ENCODE measurements at places on chromosomes 7 and 10.
A peak's percentile ranks its signal among the peaks of the same experiment; 100 is the strongest.

GRCh38 chr7:133534816-133535215 is 281.9 kb downstream of the EXOC4 start:
- no peak for DNase-seq

DNA sequence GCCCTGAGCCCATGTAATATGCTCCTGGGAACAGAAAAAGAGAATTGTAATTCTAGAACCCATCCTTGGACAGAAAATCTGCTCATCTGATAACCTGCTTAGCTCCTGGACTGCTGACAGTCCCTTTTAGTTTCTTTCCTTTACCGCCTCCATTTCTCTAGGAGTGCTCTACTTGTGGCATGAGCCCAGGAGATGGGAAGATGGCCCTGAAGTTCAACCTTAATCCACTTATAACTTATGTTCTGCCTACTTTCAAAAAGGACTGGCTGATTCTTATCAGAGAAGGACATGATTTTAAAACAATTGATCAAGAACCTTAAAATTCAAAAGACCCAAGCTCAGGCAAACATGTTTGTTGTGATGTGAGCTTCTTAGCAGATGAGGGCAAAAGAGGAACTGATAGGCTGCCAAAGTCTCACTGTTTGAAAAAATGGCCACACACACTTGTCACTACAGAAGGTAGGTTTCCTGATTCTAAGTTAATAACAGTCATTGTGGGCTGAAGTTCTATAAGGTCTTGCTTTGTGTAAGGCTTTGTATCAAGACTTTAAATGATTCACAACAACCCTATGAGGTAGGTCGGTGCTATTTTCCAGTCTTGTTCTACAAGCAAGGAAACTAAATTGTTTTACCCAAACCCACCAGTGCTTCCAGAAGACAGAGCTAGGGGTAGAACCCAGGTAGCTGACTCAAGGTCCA is 94.3 kb upstream of the AFAP1L2 start:
- no peak for DNase-seq

DNA sequence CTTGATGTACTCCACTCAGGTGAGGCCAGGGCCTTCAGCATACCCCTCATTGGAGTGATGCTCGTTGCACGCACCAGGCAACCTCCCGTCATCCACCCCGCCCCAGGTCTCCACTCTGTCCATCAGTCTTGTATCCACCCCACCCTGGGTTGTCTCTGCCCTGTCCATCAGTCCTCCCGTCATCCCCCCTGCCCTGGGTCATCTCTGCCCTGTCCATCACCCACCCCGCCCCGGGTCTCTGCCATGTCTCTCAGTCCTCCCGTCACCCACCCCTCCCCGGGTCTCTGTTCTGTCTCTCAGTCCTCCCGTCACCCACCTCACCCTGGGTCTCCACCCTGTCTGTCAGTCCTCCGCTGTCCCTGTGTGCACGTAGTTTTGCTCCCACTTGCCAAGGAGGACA is 59.9 kb downstream of the WDR37 start:
- no peak for DNase-seq

DNA sequence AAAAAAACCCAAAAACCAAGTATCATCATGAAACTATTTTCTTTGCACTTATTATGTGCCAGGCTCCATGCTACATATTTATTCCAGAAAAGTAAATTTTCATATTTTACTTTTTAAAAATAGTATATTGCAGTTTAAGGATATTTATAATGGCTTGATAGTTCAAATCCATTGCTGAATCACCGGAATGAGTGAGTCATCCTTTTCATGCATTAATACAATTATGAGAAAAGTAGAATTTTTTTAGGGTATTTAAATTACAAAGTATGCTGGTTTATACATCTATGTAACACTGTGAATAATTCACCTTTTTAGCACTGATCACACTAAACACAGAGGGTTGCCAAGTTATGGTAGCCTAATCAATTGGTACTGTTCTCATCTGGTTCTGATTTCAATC is 54.3 kb downstream of the SLC16A9 start:
- DNase-seq = peak; percentile 19

DNA sequence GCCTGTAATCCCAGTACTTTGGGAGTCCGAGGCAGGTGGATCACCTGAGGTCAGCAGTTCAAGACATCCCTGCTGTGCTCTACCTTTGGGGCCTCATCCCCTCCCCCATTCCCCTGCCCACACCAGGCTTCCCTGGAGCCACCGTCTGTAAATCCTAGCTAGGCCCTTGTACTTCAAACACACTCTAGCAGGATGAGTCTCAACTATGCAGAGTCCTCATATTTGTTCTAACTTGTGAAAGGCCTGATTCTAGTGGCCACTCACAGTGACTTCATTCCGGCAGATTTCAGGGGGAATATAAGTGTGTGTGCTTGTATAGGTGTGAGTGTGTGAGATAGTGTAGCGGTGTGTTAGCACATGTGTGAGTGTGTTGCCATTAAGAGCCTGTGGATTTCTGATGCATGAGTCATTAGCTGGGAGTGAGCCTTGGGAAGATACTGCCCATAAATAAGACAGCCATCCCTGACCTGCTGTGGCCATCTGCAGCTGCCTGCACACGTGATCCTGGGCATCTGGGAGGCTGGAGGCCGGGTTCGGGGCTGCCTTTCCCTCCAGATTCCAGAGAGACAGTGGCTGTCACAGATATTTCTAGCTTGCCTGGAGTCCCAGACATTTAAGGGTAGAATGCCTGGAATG is 1.7 kb upstream of the NEURL1 start:
- peak; percentile 92 for DNase-seq

- peak; percentile 57 for DNase-seq
Measured at GRCh38 chr7:85627791-85628586, 441.1 kb upstream of the SEMA3D start.

- no peak for DNase-seq
Measured at GRCh38 chr10:7306147-7306546, 104.7 kb downstream of the SFMBT2 start.

DNA sequence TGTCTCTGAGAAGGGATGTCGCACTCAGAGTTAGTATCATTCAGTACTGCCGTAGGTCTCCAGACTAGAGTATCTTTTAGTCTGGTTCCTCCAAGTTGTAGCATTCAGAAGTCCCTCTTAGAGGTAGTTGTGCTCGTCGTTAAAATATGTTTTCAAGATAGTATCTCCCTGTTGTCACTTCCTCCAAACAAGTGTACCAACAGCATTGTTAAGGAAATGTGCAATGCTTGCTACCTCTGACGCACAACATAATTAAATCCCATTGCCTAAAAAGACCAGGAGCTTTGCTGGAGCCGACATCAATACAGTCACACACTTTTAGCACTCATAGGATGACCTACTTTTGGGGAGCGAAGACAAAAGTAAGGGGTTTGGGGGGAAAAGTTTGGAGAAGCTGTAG is 80.0 kb upstream of the STK17A start:
- no peak for DNase-seq

DNA sequence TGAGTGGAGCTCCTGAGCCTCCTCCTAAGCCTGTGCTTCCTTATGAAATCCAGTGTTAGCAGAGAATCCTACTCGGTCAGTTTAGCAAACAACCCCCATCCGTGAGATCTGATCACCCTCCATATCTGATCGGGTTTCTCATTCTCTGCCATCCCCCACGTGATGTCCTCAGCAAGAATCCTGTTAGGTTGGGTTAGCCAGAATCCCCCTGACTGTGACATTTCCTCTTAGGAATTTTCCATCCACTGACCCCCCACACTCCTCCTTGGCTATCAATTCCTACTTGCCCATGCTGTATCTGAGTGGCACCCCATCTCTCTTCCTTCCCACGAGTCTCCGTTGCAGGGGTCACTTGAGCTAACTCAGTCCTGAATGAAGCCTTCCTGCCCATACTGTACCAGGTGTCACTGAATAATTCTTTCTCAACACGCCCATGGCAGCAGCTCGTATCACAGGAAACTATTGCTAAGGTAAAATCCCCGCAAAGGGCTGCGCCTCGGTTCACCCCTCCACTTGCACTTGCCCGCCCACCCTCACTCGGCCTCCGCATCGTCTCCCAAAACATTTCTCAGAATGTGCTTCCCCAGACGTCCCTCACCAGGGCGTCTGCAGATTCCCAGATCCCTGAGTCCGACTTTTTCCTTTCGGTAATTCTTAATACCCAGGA is 44.1 kb downstream of the MYOF start:
- peak; percentile 89 for DNase-seq

DNA sequence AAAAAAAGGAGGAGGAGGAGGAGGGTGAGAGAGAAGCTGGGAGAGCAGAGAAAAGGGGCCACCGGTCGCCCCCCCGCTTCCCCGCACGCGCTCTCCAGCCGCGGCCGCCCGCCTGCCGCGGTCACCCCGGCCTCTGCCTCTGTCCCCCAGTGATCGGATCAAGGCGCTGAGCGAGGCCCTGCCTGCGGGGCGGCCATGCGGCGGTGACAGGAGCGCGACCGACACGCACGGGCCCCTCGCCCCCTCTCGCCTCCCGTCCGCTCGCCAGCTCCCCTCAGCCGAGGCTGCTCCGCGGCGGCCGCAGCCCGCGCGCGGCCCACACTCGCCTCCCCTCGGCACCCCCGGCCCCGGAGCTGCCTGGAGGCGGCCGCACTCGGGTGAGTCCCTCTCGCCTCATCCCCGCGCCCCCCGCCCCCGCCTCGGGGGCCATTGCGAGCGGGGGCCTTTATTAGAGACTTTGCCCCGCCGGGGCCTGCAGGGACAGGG is at the start of gene GTF2I:
TSS of gene GTF2I (plus strand) at position 27 of the 486 bp plus-strand sequence. CDS start 31,411 bp downstream, outside the sequence.
- no peak for DNase-seq

DNA sequence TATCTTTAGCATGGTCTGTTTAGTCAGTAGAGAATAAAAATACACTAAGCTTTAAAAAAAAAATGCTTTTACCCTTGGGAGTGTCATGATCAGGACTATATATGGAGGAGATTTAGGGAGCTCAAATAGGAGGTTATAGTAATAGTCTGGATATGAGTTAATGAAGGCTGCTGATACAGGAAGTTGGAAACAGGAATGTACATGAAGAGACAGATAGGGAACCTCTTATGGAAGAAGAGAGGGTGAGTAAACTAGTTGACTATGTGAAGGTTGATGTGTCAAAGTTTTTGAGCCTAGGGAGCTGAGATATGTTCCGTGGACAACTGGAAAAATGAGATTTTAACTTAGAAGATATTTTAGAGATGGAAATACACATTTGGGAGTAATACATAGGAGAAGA is 472.0 kb upstream of the FZD8 start:
- peak; percentile 31 for DNase-seq

DNA sequence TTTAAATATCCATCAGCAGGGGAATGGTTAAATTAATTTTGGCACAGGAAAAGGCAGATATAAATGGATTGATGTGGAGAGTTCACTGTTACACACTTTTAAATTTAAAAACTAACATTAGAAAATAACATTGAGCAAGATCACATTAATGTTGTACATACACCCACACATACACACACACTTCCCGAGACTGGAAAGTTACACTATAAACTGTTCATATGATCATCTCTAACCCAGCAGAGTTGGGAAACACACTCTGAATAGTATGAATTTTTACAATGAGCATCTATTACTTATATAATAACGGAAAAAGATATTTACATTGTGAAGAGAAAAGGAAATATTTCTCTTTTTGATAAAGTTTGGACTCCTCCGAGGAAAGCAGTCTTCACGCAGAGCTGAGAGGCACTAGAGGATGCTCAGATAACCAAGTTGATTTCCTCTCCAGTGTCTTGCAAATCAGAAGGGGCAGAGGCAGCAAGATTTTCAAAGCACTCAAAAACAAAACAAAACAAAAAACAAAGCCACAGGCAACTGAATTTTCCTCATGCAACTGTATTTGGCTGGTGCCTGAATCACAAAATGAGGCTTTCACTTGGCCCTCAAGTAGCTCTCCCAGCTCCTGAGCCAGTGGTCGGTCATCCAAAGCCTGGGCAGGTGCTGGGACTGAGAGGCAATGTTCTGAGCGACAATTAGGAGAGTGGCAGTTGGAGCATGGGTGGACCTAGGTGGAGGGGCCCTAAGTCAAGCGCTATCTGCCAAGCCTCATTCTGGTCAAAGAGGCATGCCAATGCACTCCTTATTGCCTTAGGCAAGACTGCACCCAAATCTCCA is 10.5 kb upstream of the GATAD1 start:
- no peak for DNase-seq

DNA sequence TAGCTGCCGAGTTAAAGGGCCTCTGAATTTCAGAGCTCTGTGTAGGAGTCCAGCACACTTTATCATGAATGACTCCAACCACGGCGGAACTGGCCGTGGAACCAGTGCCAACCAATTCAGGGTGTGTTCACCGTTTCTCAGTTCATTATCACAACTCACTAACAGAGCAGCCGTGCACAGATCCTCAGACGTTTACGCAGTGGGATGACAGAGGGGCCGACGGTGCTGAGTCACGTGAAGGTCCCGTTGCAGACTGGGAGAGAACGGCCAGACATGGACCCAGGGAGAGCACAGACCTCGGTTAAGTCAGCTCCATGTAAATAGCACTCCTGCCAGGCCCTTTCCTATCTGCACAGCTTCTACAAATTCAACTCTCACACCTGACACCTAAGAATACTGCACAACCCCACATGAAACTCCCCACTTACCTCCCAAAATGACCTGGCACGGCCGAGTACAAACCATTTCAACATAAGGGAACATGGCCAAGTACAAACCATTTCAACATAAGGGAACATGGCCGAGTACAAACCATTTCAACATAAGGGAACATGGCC is 95.5 kb downstream of the DIP2C start:
- no peak for DNase-seq

GRCh38 chr10:45034301-45034700 is 33.6 kb downstream of the ZNF22 start:
- no peak for DNase-seq

DNA sequence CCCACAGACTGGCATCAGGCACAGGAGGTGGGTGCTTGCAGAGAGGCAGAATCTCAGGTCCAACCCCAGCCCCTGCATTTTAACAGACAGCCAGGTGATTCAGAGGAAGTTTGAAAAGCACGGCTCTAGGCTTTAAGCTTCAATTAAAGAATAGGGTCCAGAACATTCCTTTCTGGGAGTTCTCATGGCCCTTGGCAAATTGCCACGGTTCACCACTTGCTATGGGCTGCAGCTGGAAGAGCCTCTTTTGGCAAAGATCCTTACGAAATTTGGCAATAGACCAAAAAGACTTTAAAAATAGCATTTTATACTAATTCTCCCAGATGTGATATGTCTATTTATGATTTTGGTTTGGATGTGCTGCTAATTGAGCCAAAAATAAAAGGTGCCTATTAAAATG is 148.1 kb downstream of the ITGA8 start:
- peak; percentile 84 for DNase-seq

DNA sequence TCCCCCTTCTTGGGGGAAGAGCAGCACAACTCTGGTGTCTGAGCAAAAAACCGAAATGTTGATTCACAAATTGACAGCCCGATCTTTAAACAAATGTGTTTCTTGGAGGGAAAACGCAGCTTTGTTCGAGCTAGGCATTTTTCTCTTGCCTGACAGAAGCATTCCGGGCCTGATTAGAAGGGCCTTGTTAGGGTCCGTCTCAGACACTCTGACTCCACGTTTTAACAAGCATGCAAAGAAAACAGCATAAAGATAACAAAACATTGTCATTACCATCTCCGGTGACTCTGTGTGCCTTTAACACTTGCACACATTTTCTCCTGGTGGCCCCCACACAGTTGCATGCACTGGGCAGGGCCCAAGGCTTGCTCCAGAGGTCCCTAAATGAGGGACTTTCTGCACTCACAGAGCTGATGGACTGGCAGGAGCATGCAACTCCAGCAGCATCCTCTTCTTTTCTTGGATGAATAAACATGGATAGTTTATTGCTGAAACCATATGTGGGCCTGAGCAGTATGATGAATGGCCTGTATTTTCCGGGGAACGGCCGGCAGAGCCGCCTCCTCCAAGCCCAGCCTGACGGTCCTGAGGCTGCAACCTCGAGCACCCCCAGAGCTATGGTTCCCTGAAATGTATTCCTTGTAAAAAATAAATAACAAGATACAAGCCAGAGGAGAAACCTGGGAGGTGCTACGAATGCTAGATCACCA is 50.9 kb downstream of the EBF3 start:
- no peak for DNase-seq

GRCh38 chr7:2637505-2638223 is 5.9 kb downstream of the TTYH3 start:
- no peak for DNase-seq

All from fibroblast of skin of scalp (primary cell).